Activated T-cell treated with anti-CD3 and anti-CD28 coated beads, Interleukin-2, amount 50 U/mL, for 48 hours (primary cell): ENCODE measurements at places on chromosomes 4 and X.

DNA sequence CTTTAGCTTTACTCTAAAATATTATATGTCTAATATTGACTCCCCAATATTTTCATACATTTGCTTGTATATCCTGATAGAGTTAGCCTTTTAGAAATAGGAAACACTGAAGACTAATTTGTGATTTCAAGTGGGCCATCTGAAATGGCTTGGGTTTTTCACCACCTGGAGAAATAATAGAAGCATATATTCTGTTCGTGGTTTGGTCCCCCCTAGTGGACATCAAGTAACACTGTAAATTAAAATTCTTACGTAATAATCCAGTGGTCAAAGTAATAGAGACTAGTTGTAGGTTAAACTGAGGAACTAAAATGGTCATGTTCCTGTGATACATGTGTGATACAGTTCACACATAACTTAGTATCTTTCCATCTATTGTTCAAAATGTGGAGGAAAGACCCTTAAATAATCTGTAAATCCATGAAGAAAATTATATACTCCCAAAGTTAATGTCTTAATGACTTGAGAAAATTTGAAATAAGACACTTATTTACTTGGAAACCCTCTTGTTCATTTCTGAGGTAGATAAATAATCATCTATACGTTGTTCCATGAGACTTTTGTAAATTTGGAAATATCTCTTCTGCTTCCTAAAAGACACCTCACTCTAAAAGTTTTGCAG is 79.8 kb upstream of the SMARCAD1 start:
- DNase-seq = no peak

DNA sequence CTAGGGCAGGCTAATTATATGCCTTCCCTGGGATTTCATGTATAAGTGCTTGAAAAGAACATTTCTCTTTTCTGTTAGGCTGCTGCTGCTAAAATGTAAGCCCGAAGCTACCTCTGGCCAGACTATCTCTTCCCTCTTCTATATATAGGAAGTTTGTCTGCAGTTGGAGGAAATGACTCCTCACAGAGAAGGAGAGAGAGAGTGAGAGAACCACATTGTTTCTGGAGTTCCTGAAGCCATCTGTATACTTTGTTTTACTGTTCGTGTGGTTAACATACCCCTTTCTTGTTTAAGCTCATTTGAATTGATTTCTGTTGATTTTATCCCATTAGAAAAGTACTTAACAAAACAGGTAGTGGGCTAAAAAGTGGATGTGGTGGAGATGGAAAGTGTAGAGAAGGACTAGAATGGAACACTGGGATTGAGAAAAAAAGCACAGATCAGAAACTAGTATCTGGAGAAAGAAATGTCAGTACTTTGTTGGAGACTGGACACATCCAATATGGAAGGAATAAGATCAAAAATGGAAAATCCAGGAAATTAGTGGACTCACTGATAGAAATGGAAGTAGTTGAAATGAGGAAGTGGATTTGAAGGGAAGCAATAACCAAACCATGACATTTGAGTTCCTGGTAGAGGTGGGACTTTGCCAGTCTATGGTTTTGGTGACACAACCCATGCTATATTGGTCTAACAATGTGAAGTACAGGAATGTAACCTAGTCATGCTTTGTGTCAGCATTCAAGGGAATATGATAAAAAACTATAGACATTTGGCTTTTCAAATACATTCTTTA is 112.6 kb downstream of the TMA16 start:
- no peak for DNase-seq

DNA sequence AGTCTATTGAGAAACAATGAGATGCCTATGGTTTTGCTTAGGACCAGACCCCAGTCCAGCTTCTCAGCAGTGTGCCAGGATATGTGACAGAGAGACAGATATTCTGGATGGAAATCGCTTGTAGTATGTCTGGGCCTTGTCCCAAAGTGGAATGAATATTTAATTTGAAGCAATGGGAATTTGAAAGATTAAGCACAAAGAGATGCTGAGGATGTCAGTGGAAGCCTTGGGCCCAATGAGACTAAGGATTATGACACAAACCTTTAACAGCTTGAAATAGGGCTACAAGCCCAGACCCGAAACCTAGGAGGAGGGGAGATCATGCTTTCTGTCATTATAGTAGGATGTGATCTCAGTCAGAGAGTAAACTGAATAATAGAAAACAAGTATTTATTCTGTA is 459.2 kb downstream of the FAT4 start:
- no peak for DNase-seq

DNA sequence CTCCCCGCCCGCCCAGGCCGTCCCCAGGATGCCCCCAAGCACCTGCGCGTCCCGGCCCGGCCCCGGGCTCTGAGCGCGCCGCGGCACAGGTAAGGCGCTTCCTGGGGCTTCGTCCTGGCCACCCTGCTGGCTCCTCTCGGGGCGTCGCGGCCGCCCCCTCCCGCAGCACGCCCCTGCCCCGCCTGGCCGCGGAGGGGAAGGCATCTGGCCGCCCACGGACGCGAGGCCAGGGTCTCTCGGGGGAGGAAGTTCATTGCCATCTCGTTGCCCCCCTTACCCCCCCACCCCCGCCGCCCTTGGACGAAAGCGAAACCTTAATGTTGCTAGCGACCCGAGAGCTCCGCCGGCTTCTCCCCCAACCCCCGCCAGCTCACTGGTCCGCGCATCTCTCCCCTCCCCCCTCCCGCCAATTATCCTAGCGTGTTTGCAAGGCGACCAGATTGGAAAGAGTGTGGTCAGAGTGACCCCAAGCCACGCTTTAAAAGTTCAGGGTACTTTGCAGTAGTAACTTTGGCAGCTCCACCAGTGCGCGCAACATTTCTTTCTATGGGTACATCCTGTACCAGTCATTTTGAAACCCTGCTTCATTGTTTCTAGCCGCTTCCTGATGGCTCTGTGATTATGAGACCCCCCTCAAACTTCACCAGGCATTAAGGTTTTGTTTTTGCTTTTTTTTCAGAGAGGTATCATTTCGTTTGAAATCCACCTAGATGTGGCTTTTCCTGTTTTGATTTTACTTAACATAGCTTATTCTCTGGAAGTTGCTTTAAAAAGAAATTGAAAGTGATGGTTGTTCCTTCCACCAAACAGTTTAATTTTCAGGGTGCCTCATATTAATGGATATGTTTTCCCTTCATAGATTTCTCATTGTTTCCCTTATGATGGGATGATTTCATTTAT is 626 bp downstream of the TBC1D1 start:
- DNase-seq = peak; percentile 68

GRCh38 chr4:108954880-108955279 is 192.0 kb upstream of the ETNPPL start:
- DNase-seq = no peak

GRCh38 chrX:107646735-107647134 is 18.4 kb downstream of the PRPS1 start:
- DNase-seq = no peak

- no peak for DNase-seq
Measured at GRCh38 chrX:122572461-122572860, 611.6 kb upstream of the GRIA3 start.

- no peak for DNase-seq
Measured at GRCh38 chrX:148084611-148085010, 103.5 kb downstream of the FMR1NB start.

DNA sequence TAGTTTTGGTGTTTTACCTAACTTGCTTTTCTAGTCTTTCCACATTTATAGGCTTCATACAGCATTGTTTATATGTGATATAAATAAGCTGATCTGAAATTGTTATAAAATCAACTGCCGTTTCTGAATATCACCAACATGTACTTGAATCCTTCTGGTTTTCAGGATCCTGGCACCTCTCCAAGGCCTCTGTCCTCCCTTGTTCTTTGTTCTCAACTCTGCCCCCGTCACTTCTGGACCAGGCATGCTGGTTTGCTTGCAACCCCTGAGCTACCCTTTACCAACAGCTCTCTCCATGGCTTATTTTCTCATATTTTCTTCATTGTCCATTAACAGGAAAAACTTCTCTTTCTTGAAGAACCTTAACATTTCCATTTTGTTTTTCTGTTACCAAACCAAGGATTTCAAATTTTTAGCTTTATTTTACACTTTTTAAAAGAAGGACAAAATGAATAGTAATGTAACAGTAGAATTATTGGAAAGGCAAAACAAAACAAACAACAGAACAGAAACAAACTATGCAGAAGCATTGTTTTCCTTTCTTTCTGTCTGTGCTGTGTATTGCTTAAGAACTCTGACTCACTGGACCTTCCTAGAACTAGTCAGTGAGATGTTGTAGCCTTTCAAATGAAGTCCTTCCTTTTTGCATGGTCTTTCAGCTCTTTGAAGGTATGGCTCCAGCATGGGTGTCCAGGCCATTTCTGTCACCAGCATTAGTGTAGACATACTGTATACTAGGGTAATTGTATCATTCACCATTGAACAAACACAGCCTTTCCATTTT is 44.8 kb downstream of the BANK1 start:
- no peak for DNase-seq

DNA sequence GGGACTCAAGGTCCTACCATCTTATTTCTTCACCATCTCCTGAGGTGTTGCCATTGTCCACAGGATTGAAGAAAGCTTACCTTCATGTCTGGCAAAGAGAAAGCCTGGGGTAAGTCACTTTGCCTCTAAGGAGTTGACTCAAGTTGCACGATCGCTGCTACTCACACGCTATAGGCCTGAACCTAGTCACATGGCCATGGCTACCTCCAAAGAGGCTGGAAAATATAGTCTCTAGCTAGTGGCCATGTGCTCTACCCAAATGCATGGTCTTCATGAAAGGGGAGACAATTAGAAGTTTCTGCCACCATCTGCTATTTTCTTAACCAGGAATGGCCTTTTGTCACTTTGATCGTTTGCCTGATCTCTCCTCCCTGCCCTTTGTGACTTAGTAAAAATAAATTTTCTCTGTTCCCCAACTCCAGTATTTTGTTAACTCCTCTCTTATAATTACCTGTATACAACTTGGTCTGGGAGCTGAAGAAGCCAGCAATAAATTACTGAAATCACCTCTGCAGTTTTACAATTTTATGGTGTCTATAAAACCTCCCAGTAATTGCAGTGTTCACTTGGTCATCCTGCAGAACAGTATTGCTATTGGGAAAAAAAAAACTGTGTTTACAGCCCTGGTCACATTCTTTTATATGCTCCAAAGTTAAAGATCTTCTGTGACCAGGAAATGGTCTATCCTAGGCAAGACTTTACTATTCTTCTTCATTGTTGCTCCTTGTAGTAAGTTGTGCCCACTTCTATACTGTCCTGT is 126.7 kb upstream of the TSPAN5 start:
- no peak for DNase-seq

DNA sequence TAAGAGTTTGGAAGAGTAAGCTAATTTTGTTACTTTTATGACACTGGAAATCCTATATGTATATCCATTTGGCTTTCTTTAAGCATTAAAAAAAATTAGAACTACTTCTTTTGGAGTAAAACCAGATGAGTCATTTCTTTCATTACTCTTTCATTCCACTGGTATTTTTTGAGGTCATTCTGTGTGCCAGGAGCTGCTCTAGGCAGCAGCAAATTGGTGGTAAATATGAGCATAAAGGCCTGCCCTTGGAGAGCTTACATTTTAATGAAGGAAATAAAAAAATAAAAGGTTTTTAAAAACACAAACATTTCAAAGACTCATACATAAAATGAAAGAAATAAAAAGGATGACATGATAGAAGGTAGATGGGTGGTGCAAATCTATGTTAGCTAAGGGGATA is 37.4 kb downstream of the MID1 start:
- DNase-seq = no peak

GRCh38 chr4:169664615-169665014 is 44.2 kb downstream of the CLCN3 start:
- DNase-seq = no peak

GRCh38 chr4:61336916-61337315 is 136.8 kb downstream of the ADGRL3 start:
- DNase-seq = no peak

DNA sequence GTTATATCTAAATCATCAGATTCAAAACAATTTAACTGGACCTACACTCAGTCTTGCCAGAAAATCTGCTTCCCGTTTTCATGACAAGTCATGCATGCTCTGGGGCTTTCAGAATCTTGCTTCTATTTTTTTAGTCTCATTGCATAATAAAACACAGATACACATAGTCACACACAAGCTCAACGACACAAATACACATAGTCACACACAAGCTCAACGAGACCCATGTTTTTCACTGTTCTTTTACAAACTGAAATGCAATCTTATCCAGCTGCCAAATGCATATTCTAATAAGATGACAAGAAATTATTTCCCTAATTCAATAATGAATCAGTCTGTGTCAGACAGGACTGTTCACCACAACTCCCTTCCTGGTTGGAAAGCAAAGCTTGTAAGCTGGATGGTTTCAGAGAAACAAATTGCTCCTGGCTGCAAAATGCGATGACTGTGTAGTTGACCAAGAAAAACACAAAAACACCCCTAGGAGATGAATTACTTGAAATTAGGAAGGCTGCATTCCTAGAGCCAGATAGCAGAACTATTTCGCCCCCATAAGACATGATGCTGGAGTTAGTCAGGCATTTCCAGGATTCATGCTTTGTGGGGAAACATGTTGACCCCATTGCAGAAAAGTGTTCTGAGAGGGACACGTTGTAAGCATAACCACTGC is 208.7 kb downstream of the CHIC2 start:
- DNase-seq = no peak

DNA sequence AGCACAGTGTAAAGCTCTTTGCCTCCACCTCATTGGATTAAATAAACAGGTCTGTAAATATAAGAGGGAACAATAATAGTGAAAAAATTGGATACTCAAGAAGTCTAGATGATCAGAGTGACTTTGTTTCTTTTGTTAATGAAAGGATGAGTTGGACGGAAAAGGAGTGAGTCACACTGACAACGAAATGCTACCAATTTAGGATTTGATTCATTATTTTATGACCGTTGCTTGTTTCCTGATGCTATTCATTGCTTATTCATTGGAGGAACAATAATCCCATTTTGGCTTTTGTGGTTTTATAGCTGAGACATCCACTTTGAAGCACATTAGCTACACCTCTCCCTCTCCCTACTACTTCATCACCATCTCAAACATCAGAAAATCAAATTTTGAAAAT is 74.4 kb upstream of the DYNLT3 start:
- DNase-seq = no peak

GRCh38 chrX:77788050-77788449 is 2.0 kb upstream of the ATRX start:
- no peak for DNase-seq

GRCh38 chr4:106034220-106034619 is 138.9 kb downstream of the NPNT start:
- no peak for DNase-seq

- no peak for DNase-seq
Measured at GRCh38 chr4:81031796-81032551, 1.5 kb downstream of the BMP3 start.
